Prostate gland (tissue), 2 donors: ENCODE measurements at places on chromosomes 16 and 17.

GRCh38 chr16:67873435-67874370 is 851 bp downstream of the EDC4 start:
- DNase-seq: no peak

- DNase-seq: no peak
Measured at GRCh38 chr17:42543190-42544079, 7.4 kb downstream of the NAGLU start.

DNA sequence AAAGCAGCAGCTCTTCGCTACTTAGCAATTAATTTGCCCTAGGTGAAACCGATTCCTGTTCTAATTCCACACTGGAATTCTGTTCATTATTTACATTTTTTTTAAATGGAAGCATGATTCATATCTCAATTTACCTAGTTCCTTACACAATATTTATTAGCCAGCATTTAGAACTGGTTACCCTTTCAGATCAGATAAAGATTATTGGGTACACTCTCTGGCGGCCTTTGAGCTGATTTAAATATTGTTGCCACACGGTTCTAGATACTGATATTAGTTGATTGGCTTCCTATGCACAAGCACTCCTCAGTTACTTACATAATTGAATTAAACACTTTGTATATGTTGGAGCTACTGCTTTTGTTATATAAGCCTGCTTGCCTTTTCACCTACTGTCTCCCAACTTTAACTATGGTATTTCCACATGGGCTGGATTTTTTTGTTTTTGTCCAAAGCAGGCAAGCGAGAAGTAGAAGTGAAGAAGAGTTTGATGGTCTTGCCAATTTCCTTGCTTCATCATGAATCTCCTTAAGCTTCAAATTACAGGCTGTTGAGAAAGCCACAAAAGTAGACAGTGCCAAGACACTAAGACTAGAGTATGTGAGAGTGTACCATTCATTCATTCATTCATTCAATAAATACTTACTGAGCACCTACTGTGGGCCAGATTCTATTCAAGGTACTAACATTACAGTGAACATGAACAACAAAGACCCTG is 3.9 kb upstream of the ALDH3A2 start:
- no peak for DNase-seq

DNA sequence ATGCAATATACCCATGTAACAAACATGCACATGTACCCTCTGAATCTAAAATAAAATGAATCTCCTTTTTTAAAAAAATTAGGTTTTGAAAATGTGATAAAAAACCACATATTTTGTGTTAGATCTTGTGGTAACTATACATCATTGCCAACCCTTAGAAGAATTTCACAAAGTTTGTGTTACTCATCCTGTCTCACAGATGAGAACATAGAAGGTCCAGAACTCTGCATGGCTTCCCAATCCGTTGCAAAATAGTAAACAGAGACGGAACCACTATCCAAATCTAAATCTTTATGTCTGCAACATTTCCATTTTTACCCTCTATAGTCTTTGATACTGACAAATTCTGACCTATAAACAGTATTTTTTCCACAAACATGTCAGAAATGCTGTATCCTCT is 759.9 kb downstream of the KCNJ2 start:
- DNase-seq: no peak

- no peak for DNase-seq
Measured at GRCh38 chr17:80050706-80051105, 14.3 kb downstream of the CCDC40 start.

DNA sequence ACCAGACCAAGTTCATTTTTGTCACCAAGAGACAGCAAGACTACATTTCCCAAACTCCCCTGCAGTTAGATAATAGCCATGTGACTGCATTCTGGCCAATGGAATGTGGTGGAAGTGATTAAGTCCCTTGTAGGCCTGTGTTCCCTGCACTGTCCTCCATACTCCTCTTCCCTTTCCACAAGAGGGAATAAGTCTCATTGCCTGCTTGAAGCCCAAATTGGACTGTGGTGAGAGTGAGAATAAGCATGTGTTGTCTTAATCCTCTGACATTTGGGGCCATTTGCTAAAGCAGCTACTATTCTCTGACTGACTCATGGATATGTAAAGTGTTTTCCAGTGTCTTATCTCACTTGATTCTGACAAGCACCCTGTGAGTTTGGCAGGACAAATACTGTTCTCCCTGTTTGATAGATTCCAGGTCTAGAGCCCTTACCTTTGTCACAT is 20.7 kb downstream of the PIK3R6 start:
- DNase-seq: no peak

DNA sequence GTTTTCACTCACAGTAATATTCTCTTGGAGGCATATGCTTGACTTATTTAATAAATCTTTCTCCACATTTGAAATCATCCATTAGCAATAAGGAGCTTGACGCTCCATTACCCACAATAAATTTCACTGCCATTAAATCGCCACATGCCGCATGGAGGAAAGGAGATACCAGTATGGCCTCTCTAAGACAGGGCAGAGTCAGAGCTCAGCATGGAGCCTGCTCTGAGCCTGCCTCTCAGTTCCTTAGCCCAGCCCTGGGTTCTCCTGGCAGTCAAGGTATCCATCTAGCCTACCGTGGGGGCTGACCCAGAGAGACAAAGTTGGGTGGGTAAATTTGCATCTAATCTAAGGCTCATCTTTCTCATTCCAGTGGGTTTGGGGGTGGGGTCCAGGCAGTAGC is 80.3 kb upstream of the CES5A start:
- no peak for DNase-seq

DNA sequence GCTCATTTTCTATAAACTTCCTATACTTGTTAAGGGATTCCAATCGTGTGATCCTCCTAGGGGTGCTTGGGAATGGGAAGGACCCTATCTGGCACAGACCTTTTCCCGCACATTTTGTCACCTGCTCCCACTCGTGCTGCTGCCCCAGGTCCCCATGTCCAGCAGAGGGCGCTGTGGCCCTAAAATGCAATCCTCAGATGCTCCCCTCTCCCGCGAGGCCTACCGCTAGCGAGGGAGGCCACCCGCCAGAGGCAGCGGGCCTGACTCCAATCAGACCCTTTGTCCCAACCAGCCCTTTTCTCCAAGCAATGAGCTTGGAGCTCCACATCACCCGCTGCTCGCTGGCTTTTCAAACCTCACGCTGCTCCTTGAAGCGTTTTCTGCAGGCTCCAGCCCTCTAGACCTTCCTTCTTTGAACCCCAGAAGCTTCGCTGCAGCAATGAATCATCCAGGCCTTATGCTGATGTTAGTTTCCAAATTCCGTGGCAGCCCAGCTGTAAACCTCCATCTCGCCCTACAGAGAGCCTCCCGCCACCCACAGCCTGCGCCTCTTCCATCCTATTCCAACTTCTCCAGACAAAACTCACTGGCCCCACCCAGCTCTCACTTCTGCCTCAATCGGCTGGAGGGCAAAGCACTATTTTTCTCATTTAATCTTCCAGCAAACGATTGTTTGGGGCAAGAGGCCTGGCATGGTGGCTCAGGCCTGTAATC is 23.6 kb upstream of the FZD2 start:
- DNase-seq: peak; percentile 82

GRCh38 chr17:3890082-3890877 is 2.6 kb downstream of the CAMKK1 start:
- peak; percentile 56 for DNase-seq

- no peak for DNase-seq
Measured at GRCh38 chr17:45432405-45433158, at the start of gene ARHGAP27. ARHGAP27 (minus strand) TSS chr17:45432870; CDS start chr17:45430279, 2,591 bp downstream.

DNA sequence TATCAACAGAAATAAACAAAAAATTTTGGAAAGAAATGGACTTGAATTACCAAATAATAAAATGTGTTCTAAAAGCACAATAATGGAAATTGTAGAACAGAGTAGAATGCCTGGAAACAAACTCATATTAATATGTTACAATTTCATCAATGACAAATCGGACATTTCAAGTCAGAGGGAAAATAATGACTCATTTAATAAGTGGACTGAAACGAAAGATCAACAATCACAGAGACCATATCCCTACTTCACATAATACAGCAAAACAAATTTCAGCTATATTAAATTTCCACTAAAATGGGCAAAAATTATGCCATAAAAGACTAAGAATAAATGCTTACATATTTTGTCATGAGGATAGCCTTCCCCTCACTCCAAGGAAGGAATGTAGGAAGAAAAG is 25.7 kb downstream of the CDYL2 start:
- no peak for DNase-seq

GRCh38 chr17:56610321-56610720 is 16.8 kb downstream of the NOG start:
- DNase-seq: no peak

DNA sequence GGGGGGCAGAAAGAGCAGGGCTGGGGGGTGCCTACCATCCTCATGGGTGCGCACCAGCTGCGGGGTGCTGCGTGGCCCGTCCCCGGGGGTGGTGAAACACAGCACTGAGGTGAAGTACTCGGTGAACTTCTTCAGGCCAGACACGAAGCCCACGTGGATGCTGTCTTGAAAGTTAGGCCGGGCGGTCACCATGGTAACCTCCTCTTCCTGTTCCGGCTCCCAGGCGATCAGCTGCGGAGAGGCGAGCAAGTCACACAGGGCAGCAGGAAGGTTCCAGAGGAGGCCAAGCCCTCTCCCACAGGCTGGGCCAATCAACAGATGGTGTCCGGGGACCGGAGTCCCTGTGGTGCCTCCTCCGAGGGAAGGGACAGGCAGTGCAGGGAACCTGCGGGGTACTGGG is 90.1 kb upstream of the CDC42EP4 start:
- no peak for DNase-seq

DNA sequence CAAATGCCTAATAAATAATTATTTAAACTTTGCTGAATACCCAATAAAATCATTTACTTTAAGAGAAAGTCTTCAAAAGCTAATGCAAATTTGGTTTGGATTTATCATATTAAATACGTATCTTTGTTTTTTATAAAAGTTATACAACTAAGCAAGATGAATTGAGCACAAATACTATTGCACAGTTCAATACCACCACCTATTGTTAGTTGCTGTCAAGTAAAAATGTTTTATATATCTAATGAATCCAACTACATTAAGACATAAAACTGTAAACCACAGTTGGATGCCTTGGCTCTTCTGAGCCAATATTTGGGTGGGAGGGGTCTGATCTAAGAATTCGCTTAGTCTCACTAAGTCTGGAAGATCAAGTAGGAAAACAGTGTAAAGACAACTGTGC is 7.7 kb downstream of the FBXL20 start:
- DNase-seq: no peak

- DNase-seq: no peak
Measured at GRCh38 chr16:30018731-30019158, 4.3 kb upstream of the C16orf92 start.

DNA sequence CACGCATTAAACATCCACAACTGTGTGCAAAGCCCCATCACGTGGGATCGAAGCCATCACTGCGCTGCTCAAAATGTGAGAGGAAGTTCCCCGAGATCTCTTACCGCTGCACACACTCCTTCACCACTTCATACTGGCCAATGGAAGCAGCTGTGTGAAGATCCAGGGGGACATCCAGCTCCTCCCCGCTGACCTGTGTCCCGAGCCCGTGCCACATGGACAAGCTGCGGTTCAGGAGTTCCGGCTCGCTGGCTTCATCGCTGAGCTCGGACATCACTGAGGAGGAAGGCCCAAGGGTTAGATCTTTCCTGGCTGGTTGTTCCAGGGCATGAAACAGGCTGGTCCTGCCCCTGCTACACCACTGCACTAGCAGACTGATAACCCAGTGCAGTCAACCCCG is 4.2 kb downstream of the ANKS3 start:
- no peak for DNase-seq

GRCh38 chr16:2471016-2471652 is at the start of gene NTN3:
NTN3 (plus strand) TSS chr16:2471297; CDS start chr16:2471702, 405 bp downstream.
- DNase-seq: no peak

DNA sequence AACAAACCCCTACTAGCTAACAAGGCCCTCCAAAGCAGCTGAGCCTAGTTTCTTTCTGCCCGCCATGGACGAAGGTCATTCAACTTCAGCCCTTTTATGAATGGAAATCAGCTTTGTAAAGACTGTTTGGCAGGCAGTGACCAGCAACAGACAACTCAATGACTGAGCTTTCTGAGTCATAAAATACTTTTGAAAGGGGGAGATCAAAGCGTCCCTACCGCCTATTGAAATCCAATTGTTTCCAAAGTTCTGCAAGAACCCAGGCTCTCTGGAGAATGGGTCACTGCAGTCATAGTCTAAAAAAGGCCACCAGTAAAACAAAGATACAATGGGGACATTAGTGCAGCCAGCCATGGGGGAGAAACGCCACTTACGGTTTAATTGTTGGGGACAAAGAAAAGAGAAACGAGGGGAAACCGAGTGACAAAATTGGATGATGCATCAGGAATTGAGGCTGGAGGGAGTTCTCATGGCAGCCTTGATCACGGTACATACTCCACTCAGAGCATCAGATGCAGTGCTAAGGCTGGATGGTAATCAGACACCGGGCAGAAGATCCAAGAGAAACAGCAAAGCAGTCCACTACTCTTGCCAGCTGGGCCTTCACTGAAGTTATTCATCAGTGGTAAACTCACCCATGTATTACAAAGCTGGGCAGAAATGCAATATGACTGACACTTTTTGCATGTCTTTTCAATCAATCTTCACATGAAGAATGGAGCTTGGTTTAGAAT is 9.8 kb downstream of the ADAMTS18 start:
- no peak for DNase-seq

DNA sequence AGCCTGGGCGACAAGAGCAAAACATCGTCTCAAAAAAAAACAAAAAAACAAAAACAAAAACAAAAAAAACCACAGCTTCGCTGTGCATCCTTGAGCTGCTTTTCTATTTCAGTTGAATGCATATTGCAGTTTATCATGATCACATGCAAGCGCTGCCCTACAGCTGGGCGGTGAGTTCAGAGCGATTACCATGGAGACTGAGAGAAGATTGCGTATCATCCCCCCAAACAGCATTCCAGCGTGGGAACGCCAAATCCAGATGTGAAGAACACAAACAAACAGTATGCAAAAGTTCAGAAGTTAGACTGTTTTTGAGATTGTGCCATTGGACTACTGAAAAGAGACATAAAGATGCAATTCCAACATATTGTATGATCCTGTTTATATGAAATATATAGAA is 15.1 kb upstream of the SLC52A1 start:
- no peak for DNase-seq

GRCh38 chr17:17983376-17983775 is 10.7 kb downstream of the DRC3 start:
- peak; percentile 81 for DNase-seq

DNA sequence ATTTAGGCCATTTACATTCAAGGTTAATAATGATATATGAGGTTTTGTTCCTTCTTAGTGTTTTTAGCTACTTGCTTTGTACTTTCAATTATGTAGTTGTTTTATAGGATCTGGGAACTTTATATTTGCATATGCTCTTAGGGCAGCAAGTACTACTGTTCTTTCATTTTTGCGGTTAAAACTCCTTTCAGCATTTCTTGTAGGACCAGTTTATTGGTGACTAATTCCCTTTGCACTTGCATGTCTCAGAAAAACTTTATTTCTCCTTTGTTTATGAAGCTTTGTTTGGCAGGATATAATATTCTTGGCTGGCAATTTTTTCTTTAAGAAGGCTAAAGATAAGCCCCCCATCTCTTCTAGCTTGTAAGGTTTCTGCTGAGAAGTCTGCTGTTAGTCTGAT is 131.3 kb upstream of the CDH8 start:
- DNase-seq: no peak

- DNase-seq: no peak
Measured at GRCh38 chr17:40857535-40857934, 9.5 kb downstream of the KRT12 start.
